ENCODE measurements at places on chromosomes 1 and 21.

DNA sequence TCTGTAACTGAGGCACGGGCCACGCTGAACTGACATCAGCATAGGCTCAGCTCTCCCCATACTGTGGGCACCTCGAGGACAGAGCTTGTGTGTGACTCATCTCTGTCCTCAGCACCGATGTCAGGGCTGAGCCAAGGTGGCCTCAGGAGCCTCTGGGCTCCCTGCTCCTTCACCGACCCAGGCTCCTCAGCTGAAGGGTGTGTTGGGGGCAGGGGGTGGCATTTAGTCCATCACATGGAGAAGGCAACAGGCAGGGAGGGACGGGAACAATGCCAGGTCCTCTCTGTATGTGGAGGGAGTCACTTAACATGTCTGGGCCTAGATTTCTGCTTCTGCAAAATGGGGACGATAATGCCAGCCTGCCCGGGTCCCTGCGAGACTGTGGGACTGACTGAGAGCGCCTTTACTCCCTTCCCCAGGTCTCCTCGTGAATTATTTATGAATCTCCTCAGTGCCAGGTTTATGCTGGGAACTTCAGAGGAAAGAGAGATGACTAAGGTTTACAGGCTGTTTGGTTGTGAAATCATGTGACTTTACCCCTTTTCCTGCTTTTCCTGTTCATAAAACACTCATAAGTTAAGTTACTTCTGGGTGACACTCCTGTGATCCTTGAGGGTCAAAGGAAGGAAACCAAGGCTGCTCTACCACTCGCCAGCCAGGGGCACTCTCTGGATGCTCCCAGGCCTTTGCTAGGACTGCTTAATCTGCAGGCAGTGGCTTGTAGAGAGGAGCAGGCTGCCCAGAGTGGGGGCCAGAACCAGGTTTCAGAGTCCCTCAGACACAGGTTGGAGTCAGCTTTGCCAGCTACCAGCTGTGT lies 16.2 kb downstream of the TTC39A start:
- DNase-seq = no peak

DNA sequence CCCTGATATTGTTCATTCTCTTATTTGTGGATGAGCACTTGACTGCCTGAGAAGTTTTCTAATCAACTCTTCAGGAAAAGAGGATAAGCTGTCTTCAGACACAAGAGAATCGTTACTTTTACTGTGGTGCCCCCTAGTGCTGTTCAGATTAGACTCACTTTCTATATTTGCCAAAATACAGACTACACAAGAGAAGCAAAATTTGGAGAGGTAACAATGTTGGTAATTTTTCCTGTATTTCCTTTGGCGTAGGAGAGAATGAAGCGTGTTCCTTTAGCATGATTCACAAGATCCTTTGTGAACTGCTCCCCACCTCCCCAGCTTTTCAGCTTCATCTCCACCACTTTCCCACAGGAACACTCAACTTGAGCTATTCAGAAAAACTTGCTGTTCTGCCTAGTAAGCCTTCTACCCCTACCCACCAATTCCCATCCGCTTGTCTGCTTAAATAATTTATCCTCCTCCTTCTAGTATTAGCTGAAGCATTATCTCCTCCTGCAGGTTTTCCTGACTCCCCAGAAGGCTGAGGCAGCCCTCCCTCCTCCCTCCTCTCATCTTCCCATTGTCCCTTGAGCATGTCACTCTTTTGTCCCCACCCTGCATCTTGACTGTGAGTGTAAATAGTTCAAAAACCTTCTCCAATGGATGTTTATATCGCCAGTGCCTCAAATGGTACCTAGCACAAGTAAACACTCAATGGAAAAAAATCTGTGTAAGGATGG lies 4.5 kb downstream of the TNFSF4 start:
- no peak for DNase-seq

DNA sequence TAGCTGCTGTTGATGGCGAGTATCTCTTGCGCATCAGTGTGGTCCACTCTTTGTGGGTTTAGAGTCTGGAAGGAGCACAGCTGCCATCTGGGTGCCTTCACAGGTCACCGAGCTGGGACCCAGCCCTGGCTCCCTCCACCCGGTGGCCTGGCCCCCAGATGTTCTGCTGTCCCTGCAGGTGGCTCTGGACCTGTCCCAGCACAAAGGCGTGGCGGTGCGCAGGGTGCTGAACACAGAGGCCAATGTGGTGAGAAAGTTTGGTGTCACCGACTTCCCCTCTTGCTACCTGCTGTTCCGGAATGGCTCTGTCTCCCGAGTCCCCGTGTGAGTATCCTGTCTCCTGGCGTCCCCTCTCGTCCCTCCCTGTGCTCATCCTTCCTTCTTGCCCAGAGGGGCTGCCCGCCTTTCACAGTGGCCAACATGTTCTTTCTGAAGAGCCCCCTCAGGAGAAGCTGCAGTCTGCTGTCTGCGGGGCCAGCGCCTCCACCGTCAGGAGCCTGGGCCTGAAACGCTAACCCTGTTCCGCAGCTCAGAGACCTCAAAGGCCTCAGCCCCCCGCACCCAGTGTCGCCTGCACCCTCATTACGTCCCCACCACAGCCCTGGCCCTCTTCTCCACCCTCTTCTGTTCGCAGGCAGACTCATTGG lies 27.4 kb downstream of the QSOX1 start:
- no peak for DNase-seq

GRCh38 chr1:20074055-20074724 lies 4.2 kb downstream of the PLA2G5 start:
- no peak for DNase-seq

- no peak for DNase-seq
Observed at GRCh38 chr1:26234644-26235370, 807 bp downstream of the CEP85 start.

GRCh38 chr1:236129306-236129705 lies 13.0 kb upstream of the GPR137B start:
- DNase-seq = no peak

DNA sequence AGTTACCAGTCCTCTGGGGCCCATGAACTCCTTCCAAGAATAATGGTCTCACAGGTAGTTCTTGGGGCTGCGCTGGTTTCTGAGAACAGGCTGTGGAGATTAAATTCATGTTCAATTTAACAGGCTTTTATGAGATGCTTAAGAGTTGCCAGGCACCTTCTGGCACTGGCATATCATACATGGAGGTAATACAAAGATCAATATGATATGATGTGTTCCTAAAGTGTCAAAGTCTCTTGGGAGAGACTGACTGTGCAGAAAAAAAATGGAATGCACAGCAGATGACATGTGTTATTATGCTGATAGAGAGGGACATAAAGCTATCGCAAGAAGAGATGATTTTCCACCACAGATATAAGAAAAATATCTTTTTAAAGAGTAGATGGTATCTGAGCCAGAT lies 6.8 kb downstream of the CYP2J2 start:
- DNase-seq = no peak

- no peak for DNase-seq
Observed at GRCh38 chr1:184972315-184973055, 1.8 kb downstream of the NIBAN1 start.

DNA sequence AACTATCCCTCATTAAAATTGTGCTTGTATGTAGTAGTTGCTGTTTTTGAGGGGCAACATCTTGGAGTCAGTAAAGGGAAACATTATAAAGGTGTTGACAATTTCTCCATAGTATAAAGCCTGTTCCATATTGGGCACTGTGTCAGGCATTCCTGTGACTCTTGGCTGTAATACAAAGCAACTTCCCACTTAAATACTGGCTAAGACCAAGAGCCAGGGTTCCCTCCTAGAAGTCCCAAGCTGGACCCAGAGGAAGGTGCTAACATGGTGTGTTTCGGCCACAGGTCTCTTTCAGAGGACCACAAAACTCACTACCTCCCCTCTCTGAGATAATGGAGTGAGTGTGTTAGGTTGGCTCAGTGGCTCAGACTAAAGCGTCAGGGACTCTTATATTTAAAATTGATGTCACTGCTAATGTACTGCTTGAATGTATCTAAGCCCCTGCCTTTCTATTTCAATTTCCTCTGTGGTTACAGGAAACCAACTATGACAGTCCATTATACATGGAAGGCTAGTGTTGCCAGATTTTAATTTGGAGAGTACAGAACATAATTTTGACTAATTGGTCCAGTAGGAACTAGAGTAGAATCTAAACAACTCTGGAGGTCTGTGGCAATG lies 74.7 kb upstream of the RGL1 start:
- no peak for DNase-seq

- DNase-seq = no peak
Observed at GRCh38 chr1:214615109-214615508, 12.1 kb downstream of the CENPF start.

GRCh38 chr1:30756545-30757351 lies 826 bp downstream of the LAPTM5 start:
- peak; percentile 64 for DNase-seq

DNA sequence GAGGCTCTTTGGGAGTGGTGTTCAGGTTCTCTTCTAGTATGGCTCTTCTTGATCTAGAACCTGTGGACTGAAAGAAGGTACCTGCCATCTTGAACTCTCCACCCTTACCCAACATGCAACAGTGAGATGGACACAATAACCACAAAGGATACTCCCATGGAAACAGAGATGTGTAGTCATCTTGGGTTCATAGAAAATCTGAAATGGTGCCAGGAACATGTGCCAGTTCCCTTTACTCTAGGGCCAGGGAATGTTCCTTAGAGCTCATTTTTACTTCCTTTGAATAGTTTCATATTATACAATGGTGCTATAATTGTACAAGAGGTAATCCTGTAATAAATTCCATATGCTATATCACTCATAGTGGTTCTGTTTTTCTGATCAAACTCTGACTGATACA lies 13.2 kb upstream of the SCYL3 start:
- no peak for DNase-seq

GRCh38 chr1:175884369-175884768 lies 141.0 kb upstream of the TNR start:
- DNase-seq = no peak

GRCh38 chr1:77271852-77272580 lies 9.8 kb upstream of the AK5 start:
- DNase-seq = no peak

GRCh38 chr1:208203848-208204609 lies 40.2 kb downstream of the PLXNA2 start:
- DNase-seq = no peak

GRCh38 chr1:56061824-56062223 lies 517.5 kb downstream of the PLPP3 start:
- no peak for DNase-seq

GRCh38 chr1:224637515-224637914 lies 21.4 kb downstream of the CNIH3 start:
- DNase-seq = no peak

GRCh38 chr1:194117582-194117981 lies 931.2 kb upstream of the B3GALT2 start:
- DNase-seq = no peak

- no peak for DNase-seq
Observed at GRCh38 chr1:182589931-182590330, 875 bp upstream of the RNASEL start.

All from stimulated activated CD8-positive, alpha-beta memory T cell treated with anti-CD3 and anti-CD28 coated beads, Interleukin-7, amount 100 ng/mL, for 4 hours (primary cell).